ENCODE measurements at places on chromosomes 3 and 15. TPM values are rescaled to one million over a fixed set of nuclear protein-coding genes. Genes with fewer than 3 reads are reported as not detected.

The ZNF385D gene
- polyA plus RNA-seq, result not detected

The ZNF660 gene
- 0.92 TPM for polyA plus RNA-seq

The WNT7A gene
- polyA plus RNA-seq, result 0.22 TPM

The CHDH gene
- polyA plus RNA-seq, result 0.03 TPM

The CPLX3 gene
- 0.60 TPM for polyA plus RNA-seq

The C3orf22 gene
- not detected for polyA plus RNA-seq

The SI gene
- polyA plus RNA-seq, result not detected

The INO80 gene
- polyA plus RNA-seq, result 16.3 TPM

The SHISA5 gene
- polyA plus RNA-seq, result 133 TPM

The PCOLCE2 gene
- not detected for polyA plus RNA-seq

The OXSM gene
- polyA plus RNA-seq, result 13.7 TPM

The GRM7 gene
- not detected for polyA plus RNA-seq

The LIPC gene
- 0.12 TPM for polyA plus RNA-seq

The LINGO1 gene
- not detected for polyA plus RNA-seq

The REC114 gene
- not detected for polyA plus RNA-seq

The GOLGA6L24 gene
- polyA plus RNA-seq, result not detected

The PLA2G4E gene
- not detected for polyA plus RNA-seq

The ADGRG7 gene
- polyA plus RNA-seq, result not detected

Data from B cell (primary cell).